ENCODE measurements at places on chromosomes 6 and 20. TPM values are rescaled to one million over a fixed set of nuclear protein-coding genes. Genes with fewer than 3 reads are reported as not detected.
A peak's percentile ranks its signal among the peaks of the same experiment; 100 is the strongest.

DNA sequence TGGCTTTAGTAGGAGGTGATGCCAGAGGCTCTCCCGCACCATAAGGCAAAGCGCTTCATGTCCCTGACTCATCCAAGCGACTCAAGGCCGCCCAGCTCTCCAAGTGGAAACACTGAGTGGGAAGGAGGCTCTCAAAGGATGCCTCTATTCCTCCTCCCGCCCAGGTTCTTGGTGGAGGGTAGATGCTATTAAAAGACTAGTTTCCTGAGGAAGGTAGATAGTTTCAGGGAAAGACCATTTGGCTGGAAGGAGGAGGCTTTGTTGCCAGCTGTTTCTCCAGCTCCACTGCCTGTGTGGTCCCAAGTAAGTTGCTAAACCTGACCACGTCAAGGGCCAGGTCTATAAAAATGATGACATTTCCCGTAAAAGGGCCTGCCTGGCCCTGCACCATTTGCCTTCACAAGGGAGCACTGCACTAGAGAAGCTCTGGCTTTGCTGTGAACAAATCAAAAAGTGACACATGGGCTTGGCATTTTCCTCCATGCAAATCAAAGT is 48.2 kb downstream of the GMDS start:
- DNase-seq: peak; percentile 80

Gene KCNQ2
- total RNA-seq: not detected

DNA sequence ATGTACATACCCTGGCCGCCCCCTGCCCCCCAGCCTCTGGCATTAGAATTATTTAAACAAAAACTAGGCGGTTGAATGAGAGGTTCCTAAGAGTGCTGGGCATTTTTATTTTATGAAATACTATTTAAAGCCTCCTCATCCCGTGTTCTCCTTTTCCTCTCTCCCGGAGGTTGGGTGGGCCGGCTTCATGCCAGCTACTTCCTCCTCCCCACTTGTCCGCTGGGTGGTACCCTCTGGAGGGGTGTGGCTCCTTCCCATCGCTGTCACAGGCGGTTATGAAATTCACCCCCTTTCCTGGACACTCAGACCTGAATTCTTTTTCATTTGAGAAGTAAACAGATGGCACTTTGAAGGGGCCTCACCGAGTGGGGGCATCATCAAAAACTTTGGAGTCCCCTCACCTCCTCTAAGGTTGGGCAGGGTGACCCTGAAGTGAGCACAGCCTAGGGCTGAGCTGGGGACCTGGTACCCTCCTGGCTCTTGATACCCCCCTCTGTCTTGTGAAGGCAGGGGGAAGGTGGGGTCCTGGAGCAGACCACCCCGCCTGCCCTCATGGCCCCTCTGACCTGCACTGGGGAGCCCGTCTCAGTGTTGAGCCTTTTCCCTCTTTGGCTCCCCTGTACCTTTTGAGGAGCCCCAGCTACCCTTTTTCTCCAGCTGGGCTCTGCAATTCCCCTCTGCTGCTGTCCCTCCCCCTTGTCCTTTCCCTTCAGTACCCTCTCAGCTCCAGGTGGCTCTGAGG is 7.6 kb downstream of the CDKN1A start:
- DNase-seq: no peak

GRCh38 chr6:72245565-72245964 is 359.2 kb downstream of the RIMS1 start:
- DNase-seq: no peak

Gene NHSL1
- total RNA-seq: 10.6 TPM

Gene SSTR4
- not detected for total RNA-seq

Measured in fibroblast of lung (primary cell).